Muscle of leg (tissue), 16 donors: ENCODE measurements at places on chromosomes 1 and 21. TPM values are rescaled to one million over a fixed set of nuclear protein-coding genes. Genes with fewer than 3 reads are reported as not detected.

Gene AIRE
- not detected for polyA plus RNA-seq

Gene PCP4L1
- 0.13 TPM for polyA plus RNA-seq

Gene MECR
- 24.1 TPM for polyA plus RNA-seq

GRCh38 chr1:14909273-14909672 is 244.3 kb upstream of the TMEM51 start:
- DNase-seq = no peak
